ENCODE measurements at places on chromosomes 7 and 10.

DNA sequence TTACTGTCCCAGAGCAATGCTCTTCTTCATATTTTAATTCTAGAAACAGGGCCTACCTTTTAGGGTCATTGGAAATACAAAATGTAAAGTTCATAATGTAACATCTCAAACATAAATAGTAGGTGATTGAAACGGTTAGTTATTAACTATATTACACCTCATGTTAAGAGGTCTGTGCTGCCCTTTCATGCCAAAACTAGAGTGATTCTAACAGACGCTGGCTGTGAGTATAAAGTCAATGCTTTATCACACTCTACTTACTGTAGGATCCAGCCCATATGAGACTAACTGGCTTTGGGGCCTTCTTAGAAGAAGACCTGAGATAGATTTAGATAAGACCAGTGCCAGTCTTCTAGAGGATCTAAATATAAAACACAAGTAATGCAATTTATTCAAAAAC is 966.1 kb upstream of the SORCS1 start:
- DNase-seq, result no peak

DNA sequence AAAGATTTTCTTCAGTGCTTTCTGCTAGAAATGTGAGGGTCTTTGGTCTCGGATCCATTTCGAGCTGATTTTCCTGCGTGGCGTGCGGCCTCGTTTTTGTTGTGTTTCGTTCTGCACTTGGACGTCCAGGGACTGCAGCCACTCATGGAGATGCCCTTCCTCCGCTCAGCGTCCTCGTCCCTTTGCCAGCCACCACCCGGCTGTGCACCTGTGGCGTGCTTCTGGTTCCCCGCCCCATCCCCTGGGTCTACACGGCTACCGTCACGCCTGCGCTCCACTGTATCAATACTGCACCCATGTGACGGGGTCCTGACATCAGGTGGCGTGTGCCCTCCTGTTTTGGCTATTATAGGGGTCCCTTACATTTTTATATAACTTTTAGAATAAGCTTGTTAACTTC is 42.7 kb upstream of the NKX6-2 start:
- no peak for DNase-seq

DNA sequence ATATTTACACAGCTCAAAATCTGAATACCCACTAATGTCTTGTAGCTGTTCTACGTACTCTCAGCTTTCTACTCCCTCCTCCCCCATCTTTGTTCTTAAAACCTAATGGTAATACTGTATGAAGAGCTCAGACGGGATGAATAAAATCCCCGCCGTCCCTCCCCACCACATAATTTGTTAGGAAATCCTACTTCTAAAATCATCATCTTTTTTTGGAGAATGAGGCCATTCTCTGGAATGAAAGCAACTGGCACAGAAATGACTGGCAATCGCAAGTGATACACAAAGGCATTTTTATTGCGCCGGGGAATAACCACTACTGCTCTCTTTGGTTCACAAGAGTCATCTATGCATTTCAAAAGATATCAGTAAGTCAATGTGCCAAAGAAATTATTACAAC is 27.3 kb downstream of the SLC35B4 start:
- no peak for DNase-seq

DNA sequence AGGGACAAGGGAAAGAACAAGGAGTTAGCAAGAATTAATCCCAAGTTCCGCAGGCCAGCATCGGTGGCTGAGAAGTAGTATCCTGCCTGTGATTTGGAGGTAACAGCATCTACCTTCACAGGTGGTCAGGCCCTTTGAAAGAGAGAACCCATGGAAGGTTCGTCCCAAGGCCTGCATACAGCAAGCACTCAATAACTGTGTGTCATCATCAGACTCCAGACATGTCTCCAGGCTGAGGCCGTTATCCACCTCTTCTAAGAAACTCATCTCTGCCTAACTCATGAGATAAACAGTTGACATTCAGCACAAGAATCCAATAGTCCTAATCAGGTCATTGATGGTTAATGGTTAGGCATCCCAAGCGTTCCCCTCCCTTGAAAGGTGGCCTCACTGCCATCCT is 45.0 kb downstream of the CTBP2 start:
- DNase-seq, result no peak

- DNase-seq, result no peak
These were observed 1.5 kb downstream of the NRF1 start for GRCh38 chr7:129613016-129613337.

- DNase-seq, result no peak
These were observed 120.6 kb downstream of the SLIT1 start for GRCh38 chr10:97065128-97065527.

DNA sequence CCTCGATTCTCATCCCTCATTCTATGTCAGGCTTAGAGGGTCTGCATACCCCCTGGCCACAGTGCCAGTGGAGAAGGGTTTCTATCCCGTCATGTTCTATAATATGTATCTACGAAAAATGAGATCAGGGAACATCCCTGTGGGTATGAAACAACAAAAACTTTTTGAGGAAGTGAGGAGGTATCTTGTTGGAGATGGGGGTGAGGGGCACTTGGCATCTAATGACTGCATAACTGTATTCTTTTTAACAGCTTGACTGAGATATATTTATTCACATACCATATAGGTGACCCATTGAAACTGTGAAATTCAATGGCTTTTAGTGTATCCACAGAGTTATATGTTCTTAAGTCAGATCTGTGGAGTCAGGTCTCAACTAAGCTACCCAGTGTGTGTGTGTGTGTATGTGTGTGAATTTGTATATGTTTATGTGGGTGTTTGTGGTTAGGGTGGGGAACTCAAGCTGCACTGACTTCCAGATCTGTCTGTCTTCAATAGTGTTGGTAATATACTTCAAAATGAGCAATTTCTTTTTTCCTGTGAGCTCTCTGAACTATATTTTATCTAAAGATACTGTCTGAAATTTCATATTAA is 528.9 kb downstream of the CNTNAP2 start:
- DNase-seq, result no peak

GRCh38 chr10:117223693-117224430 is 17.1 kb upstream of the SLC18A2 start:
- no peak for DNase-seq

DNA sequence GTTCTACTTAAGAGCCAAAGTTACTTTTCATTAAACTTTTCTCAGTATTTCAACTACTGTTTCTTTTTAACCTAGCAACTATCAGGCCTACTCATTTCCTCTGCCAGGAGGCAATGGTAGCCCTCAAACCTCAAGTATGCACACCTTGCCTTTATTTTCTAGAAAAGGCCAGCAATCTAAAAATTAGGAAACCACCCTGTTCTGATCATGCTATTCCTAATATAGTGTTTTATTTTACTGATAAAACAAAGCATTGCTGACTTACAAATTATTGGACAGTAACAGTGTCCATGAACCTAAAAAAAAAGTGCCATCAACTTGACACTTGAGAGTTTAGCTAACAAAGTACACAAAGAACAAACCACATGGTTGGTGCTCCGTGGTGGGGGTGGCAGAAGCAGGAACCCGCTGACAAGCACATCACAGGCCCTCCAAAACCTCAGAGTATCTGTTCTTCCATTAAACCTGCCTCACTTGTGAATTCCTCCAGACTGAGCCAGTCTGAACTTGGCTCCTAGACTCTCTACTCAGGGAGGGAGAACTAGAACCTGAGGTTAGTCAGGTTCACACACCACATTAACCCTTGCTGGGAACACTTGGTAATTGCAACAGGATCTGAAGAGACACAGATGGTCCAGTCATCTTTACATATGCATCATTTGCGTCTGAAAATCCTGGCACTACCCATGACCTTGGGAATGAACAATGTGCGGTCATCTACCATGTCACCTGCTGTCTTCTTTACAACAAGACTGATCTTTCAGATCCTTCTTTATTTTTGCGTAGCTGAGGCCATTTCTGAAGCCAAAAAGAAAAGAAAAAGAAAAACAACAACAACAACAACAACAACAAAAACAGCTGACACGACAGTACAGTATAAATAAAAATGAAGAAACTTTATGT is 31.9 kb downstream of the PIP4K2A start:
- no peak for DNase-seq

- no peak for DNase-seq
These were observed 1021.9 kb upstream of the AUTS2 start for GRCh38 chr7:68576366-68576765.

GRCh38 chr10:30816820-30817171 is 187.2 kb upstream of the LYZL2 start:
- no peak for DNase-seq

DNA sequence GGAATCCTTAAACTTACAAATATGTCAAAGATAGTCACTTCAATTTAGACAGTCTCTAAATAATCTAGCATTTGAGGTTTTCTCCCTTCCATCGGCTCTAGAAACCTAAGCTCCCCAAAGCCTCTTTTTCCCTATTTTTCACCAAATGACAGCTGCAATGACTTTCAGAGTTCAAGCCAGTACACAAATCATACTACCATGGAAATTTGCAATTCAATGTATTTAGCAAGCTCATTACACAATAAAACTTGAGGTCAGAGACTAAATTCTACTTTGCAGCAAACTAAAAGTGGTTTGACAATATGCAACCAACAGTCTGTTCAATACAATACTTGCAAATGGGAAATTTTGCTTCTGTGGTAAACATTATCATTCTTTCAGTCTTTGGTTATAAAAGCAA is 80.3 kb downstream of the SKIDA1 start:
- no peak for DNase-seq

DNA sequence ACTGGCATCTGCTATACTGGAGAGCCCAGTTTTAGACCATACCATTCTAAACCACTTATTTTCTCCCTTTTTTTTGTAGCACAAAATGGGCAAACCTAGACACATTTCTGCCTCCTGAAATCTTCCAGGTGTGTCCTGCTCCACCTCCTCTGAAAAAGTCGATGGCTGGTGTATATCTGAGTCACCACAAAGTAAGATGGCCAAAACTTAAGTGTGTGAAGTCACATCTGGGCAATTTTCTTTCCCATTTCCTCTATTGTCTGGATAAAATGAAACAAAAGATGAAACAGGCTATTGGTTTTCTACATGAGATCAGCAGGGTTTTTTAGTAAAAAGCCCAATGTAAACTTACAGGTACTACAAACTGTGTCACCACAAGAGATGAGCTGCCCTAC is 65.5 kb downstream of the OSBPL3 start:
- no peak for DNase-seq

DNA sequence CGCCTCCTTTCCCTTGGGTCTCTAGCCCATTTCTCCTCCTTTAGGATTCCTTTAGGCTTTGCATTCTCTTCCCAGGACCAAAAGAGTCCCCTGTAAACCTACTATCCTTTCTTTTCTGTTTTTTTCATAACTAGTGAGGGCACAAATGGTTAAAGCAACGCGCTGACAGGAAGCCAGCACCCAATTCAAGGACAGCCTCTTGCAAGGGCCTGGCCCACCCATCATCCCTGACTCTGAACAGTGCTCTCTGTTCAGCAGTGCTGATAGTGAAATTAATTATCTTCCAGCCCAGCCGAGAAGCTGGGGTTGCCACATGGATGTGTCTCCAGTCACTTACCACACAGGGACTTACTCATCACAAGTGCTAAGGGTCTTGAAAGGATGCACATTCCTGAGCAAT is 38.3 kb upstream of the RNF32 start:
- DNase-seq, result no peak

GRCh38 chr10:133613699-133614098 is 12.9 kb downstream of the FRG2B start:
- DNase-seq, result no peak

GRCh38 chr7:137601642-137602041 is 245.1 kb downstream of the DGKI start:
- no peak for DNase-seq

Data from ELF-1 (cell line).